ENCODE measurements at places on chromosomes 5 and 9.

DNA sequence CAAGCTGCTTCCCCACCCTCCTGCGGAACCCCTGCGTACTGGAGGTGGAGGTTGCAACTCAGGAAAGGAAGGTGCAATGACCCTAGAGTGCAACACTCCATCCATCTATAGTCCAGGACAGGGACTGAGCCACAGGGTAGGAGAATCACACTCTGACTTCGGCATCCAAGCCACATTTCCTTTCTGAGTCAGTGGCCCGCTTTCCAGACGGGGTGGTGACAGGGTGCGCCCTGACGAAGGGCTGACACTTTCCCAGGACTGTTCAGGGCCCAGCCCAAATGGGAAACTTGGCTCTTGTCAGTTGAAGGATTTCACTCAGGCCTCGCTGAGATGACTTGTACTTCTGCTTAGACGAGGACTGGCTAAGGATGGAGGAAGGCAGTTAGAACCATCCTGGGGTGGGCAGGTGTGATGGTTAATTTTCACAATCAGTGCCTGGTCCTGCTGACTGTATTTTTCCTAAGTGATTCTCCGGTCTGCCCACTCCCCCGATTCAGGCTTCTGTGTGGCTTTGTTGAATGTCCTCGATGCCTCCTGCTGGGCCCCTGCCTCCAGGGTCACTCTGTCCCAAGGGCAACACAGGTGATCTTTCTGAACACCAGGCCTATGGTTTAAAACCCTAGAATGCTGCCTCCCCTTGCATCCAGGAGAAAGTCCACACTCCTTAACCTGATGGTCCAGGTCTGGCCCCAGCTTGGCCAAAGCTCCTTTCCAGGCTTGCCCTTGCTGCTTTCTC is 228.1 kb downstream of the FSTL4 start:
- DNase-seq: no peak

GRCh38 chr9:92173318-92173717 is 58.1 kb upstream of the SPTLC1 start:
- DNase-seq: no peak

GRCh38 chr5:98497418-98497817 is 276.0 kb upstream of the RGMB start:
- DNase-seq: no peak

- no peak for DNase-seq
These were observed 636.4 kb upstream of the ARRDC3 start for GRCh38 chr5:92019376-92019990.

DNA sequence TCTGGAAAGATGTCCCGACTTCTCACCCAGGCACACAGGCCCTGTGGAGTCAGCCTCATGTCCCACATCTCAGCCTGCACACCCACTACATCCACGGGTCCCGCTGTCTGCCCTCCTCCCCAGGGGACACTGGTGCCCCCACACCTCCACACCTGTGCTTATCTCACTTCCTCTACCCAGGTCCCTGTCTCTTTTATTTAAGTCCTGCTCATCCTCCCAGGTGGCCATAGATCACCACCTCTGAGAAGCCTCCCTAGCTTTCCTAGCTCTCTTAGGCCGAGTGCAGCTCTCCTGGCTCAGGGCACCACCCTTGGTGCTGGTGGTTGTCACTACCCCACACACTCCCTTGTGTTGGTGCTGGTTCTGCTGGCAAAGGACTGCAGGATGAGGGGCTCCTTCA is 143.6 kb upstream of the PITX1 start:
- no peak for DNase-seq

- no peak for DNase-seq
These were observed at the start of gene KCNN2 for GRCh38 chr5:114361724-114362196. KCNN2 (plus strand) TSS chr5:114362070; CDS start chr5:114362140, 70 bp downstream.

GRCh38 chr5:1217596-1218206 is 7.5 kb upstream of the SLC6A18 start:
- DNase-seq: no peak

DNA sequence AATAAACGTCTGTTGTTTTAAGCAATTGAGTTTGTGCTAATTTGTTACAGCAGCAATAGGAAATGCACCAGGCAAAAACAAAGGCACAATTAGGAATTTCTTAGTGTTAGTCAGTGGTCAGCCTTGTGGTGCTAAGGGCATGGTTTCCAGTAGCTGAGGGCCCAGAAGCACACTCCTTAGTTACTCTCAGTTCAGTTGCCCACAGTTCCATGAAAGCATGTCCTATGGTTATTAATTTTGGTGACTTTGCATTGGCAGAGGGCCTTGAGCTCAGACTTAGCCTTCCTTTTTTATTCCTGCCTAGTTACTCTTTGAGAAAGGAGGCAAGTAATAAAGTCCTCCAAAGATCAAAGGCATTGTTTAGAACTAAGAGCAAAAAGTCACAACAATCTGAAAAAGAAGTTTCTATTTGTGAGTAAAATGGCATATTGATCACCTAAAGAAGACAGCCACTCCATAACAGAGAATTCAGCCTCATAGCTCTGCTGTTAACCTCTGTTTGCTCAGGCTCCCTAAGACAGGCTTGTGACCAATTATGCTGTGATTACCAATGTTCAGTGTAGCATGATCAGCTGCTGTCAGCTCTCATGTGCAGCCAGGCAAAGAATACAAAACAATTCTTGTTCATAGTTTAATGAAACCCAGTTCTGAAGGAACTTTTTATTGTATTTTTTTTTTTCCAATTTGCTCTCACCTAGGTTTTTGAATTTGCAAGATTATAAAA is 57.0 kb upstream of the MROH2B start:
- DNase-seq: no peak

DNA sequence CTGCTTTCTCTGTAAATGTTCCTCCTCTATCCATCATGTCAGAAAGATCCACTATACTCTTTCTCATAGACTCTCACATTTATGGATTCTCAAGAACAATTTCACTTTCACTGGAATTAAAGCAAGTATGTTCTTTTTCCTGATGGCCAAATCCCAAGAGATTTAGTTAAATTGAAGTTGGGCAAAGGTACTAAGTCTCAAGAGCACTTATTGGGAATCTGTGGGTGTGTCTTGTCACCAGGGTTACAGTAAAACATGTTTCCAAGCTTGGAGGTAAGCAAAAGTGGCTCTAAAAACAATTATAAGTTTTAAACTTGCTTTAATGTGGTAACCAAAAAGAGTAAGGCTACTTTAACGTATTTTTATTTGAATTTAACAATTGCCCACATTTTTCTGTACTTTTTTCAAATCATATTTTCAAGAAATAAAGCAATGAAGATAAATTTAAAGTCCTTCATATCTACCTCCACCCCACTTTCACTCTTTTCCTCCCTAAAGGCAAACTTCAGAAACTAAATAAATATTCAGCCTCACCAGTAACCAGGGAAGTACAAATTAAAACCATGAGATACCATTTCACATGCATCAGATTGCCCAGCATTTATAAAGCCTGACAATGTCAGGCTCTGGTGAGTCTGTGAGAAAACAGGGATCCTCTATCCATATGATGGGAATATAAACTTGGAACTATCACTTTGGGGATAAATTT is 387.4 kb downstream of the CETN3 start:
- no peak for DNase-seq

GRCh38 chr5:17805227-17805825 is 171.1 kb downstream of the TAF11L14 start:
- DNase-seq: no peak

GRCh38 chr9:81665322-81665871 is 23.9 kb downstream of the TLE1 start:
- DNase-seq: no peak

DNA sequence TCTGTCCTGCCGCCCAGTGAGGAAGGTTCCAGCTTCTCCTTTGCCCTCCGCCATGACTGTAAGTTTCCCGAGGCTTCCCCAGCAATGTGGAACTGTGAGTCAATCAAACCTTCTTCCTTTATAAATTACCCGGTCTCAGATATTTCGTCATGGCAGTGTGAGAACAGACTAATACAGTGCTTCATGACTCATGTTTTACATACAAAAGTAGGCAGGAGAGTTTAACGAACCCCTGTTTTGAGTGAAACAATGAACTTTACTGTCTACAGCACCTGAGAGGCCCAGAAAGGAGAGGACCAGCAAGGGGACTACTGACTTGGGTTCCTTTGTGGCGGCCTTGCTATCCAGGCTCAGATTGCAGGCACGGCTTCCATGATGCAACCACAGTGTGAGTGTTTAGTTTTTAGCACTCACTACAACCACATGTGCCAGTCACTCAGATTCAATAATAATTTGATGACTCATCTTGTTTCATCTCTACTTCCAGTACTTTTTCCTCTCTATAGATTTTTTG is 139.1 kb upstream of the CLINT1 start:
- DNase-seq: no peak

DNA sequence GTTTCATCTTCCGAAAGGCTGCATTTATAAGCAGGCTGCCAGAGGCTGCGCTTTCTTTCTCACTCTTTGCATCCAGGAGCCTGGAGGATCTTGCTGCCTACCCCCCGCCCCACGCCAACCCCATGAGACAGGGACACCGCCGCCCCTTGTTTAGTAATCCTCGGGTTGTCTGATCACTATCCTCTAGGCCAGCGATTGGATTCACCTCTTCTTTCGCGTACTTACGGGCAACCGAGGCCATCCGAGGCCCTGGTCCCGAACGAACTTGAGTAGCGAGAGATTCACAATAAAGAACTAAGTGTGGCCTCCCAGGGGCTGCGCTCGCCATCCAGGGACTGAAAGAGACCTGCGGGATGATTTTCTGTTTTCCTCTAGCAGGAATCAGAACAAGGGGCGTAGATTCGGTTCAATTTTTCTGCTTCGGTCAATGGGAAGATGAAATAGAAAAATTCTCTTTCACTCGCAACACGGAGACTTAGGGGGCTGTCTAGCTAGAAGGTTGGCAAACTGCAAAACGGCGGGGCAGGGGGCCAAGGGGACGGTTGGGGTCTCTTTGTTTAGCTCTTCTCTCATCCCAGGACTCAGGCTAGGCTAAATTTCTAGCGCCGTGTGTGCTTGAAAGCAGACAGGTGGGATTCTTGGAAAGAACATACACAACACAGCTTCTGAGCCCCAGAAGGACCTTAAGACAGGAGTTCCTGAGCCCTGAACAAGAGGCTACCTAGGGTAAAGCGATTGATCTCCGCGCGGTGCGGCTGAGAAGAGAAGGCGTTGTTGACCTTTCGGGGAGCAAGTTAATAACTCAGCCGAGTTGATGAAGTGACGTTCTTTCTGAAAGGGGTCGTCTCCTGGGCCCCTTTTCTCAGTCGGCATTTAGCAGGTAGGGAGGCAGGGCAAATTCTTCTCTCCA is 5.8 kb upstream of the ISL1 start:
- no peak for DNase-seq

GRCh38 chr9:120923620-120924328 is 2.8 kb downstream of the TRAF1 start:
- no peak for DNase-seq
